ENCODE measurements at places on chromosomes 2 and 18.
A peak's percentile ranks its signal among the peaks of the same experiment; 100 is the strongest.

GRCh38 chr18:66728951-66729350 is 125.1 kb upstream of the CDH19 start:
- no peak for DNase-seq

DNA sequence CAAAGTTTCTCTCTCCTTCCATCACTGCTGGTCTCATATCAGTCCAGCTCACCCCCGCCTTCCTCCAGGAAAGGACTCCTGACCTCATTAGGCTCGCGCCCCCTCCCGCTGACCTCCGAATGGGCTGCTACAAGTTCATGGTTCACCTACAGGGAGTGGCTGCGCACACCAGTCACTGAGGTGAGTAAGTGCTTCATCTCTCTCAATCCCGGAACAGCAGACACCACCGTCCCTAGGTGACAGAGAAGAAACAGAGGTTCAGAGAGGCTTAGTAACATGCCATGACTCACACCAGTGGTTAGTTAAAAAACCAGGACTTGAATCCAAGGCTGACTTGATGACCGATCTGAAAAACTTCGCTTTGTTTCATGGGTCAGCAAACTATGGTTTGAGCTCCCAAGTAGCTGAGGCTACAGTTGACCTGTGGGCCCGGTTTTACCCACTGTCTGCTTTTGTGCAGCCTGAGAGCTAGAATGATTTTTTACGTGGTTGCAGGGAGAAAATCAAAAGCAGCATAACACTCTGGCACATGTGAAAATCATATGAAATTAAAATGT is 42.0 kb downstream of the ZFP36L2 start:
- DNase-seq = no peak

GRCh38 chr2:66508484-66509071 is 73.7 kb downstream of the MEIS1 start:
- DNase-seq = no peak

GRCh38 chr2:54586494-54586893 is 130.4 kb downstream of the SPTBN1 start:
- no peak for DNase-seq

DNA sequence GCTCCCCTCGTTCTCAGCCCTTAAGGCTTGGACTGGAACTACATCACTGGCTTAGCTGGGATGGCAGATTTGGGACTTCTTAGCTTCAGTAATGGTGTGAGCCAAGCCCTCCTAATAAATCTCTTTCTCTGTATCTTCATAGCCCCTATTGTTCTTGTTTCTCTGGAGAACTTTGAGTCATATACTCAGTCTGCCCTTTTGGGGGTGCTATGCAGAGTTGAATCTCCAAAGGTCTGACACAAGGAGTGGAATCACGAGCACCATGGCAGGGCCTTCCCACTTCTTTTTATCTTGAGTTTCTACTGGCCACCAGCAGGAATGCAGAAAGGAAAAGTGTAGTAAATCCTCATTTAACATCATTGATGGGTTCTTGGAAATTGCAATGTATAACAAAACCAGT is 13.3 kb upstream of the TGFA start:
- no peak for DNase-seq

DNA sequence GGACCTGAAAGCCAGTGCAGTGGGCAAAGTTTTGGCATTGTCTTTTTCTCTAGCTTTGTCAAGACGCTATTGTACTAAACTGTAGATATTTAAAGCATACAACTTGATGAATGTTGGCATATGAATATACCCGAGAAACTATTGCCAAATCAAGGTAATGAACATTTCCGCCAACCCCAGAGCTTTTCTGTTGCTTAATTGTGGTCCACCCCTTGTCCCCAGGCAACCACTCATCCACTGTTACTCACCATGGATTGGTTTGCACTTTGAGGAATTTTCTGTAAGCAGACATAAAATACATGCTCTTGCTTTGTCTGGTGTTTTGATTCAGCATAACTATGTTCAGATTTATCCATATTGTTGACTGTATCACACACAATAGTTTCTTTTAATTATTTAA is 688.4 kb downstream of the ADCYAP1 start:
- no peak for DNase-seq

DNA sequence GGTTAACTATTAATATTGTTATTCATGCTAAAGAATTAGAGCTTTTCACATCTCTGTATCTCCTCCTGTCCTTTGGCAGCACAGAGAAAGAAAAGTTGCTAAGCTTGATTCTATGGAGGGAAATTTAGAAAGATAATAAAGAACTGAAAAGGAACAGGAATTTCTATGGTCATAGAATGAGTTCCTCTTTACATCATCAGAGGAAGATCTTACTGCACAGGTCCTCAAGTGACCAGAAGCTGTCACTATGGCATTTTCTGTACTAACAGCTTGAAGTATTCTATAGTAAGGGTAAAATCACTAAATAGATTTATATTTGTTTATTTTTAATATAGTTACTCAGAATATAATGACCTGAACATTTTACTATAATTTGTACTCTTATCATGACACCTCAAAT is 6.0 kb upstream of the PRKD3 start:
- no peak for DNase-seq

DNA sequence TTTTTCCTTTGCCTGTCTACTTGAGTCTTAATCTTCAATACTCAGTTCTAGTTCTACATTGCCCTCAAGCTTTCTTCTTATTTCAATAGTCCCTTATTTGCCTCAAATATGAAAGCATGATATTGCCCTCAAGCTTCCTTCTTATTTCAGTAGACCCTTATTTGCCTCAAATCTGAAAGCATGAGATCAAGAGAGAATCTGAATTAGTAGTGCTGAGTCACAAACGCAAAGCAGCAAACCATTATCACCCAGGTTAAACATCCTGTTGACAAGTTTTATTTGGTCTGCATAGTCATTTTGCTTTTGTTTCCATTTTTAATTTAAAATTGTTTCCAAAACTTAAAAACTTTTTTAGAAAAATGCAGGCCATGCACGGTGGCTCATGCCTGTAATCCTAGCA is 583.3 kb upstream of the FSHR start:
- DNase-seq = no peak

DNA sequence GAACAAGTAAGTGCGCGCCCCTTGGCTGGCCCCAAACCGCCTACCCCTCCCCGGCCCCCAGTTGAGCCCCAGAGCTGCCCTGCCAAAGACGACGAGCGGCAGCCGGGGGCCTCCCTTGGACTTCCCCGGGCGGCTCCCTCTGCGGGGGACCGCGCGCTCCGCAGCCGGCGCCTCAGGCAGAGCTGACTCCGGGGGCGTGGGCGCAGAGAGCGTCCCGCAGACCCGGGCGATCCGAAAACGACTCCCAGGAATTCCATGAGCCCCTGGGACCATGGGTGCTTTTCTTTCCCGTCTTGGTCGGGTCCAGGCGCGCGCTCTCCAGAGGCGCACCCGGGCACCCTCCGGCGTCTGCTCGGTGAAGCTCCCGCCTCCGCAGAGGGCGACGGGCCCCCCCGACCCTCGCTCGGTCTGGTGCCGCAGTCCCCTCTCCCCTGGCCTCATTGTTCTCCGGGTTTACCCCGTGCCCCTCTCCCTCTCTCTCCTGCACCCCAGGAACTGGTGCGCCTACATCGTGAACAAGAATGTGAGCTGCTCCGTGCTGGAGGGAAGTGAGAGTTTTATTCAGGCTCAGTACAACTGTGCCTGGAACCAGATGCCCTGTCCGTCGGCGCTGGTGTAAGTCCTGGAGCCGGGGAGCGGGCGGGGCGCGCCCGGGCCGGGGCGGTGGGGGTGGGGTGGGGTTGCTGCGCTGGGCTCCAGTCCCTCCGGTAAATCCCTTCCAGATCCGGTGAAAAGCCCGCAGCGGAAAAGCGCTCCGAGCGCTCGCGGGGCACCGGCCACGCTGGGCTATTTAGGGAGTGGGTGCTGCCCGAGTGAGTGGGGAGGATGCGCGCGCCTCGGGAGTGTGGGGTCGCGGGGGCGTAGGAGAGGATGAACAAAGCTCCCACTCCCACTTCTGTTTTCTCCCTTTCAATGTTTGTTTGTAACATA is 776 bp downstream of the EMILIN2 start:
- DNase-seq = no peak

GRCh38 chr2:213150315-213151097 is 906 bp downstream of the IKZF2 start:
- no peak for DNase-seq

DNA sequence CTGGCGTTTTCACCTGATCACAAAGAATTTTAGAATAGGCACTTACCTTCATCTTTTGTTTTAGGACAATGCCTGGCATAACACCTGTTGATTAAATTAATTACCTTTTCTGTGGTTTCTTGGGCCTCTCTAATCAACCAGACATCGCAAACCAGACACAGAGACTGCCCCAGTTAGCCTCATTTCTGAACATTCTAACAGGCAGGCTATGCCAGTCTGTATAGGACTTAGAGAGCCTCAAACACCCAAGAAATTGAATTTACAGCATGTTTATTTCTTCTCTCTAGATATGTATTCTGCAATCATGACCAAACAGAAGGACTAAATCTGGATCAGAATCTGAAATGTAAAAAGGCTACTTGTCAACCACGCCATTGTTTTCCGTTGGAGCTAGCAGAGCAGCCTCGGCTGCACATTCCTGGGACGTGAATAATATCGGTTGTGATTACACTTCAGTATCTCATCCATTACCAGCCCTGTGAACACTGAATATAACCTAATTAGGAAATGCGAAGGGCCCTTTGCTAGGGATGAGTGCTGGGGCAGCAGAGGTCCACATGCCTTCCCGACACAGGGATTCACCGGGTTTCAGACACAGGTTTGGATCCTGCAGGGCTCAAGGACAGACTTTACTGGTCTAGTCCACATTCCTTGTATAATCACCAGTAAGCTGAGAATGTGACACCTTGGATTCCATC is 17.5 kb upstream of the CDC42EP3 start:
- no peak for DNase-seq

DNA sequence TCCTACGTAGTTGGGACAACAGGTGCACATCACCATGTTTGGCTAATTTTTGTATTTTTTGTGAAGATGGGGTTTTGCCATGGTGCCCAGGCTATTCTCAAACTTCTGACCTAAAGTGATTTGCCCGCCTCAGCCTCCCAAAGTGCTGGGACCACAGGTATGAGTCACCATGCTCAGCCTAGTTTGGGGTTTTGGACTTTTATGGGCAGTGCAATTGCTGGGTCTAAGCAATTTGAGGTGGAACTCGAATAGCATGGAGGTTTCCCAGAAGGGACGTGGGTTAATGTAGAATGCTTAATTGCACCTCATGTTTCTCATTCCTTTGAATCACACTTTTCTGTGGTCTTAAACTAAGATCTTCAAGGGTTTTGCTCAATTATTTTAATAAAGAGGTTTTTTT is 102.3 kb upstream of the EPHA4 start:
- no peak for DNase-seq

DNA sequence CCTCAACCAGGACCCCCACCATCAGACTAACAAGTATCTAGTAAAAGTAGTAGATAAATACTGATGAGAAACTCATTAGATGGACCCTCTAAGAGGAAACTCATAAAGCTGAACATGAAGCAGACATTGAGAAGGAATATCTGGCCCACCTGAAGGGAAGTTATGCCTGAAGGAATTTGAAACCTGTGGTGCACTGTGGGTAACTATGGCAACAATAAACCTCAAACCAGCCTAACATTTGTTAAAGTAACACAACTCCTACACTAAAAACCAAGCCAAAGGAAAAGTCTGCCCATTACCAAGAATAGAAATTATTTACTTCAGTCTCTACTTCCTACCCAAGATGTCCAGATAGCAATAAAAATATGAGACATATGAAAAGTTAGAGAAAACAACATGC is 43.4 kb downstream of the KIAA1328 start:
- no peak for DNase-seq

DNA sequence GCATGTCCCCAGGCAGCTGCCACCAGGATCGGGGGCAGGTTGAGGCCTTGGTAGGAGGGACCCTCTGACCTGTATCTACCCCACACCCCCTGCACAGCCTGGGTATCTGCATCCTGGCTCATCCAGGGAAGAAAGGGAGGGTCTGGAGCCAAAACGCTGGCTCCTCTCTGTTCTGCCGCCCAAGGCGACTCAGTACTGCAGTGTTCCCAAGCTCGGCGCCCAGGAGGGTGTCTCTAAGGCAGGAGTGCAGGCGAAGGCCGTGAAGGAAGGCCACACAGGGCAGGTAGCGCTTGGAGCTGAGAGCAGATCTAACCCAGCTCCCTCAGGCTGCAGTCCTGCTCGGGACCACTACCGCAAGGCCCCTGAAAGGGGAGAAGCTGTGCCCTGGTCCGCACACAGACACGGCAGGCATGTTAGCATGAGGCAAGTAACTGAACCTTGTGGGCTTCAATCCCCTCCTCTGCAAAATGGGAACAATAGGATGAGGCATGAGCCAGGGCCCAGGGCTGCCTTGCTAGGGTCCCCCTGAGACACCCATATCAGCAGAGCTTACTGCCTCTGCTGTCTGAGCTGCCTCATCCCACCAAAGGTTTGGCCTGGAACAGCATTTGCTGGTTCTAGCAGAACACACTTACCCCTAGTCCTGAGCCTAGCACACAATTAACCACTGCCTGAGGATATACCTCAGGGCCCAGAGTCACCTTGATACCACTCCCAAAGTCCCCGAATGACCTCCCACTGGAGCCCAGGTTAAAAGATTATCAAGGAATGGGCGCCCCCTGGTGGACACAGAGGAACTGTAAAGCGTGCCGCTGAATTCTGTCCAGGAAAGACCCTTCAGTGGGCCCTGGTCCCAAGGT is 6.5 kb downstream of the PTMA start:
- peak; percentile 84 for DNase-seq

GRCh38 chr2:10432311-10433181 is 15.6 kb downstream of the ODC1 start:
- DNase-seq = no peak

GRCh38 chr2:69057660-69058059 is 44.7 kb downstream of the ANTXR1 start:
- no peak for DNase-seq

DNA sequence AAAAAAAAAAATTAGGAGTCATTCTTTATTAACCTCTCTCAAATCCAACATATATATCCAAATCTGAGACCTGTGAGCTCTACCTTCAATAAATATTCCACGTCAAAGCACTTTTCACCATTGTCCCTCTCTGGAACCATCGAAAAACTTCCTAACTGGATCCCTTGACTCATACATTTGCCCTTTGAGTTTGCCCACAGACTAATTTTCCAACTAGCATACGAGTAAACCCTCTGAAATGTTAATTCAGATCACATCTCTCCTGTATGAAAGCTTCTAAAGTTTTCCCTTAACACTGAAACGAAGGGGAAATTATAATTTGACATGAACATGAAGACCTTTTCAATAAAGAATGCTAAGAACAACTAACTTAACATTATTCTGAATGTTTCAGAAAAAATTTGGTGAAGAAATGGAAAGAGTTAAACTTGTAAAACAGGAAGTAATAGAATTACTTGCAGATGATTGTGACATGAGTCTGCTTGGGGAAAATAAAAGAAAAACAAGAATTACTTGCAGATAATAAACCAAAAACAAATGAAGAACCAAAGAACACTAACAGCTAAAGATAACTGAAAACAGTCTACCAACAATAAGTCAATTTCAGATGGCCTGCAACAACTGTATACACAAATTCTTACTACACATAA is 110.6 kb downstream of the C2orf74 start:
- DNase-seq = no peak

DNA sequence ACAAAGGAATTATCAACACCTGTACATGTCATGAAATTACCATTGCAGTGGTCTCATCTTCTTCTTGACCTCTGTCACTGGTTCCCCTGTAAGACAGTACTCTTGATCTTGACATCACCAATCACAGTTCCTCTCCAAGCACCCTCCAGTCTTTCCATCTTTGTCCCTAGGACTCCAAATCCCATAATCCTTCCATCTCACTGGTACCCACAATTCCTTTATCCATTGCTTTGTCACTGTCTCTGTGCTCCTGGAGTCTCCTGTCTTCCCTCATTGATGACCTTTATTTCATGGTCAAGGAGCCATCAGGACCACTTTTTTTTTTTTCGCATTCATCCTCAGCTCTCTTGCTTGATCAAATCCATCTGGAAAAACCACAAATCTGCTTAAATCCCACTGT is 56.7 kb downstream of the COL4A3 start:
- DNase-seq = no peak
